Hepatocyte (in vitro differentiated cells): ENCODE measurements at places on chromosomes 1 and 21. TPM values are rescaled to one million over a fixed set of nuclear protein-coding genes. Genes with fewer than 3 reads are reported as not detected.

RAB7B gene
- polyA plus RNA-seq, result 16.6 and 22.6 TPM in 2 replicates

ANKRD65 gene
- 5.5 and 7.3 TPM in 2 replicates for polyA plus RNA-seq

BMP8B gene
- 1.9 and 3.1 TPM in 2 replicates for polyA plus RNA-seq

C1QA gene
- polyA plus RNA-seq, result 7.8 and 9.5 TPM in 2 replicates
